CD4-positive, alpha-beta T cell treated with Interleukin-4 for 4 hours (primary cell): ENCODE measurements at places on chromosomes 7 and 10.

- DNase-seq = no peak
Measured at GRCh38 chr7:20591058-20591457, 24.4 kb upstream of the ABCB5 start.

DNA sequence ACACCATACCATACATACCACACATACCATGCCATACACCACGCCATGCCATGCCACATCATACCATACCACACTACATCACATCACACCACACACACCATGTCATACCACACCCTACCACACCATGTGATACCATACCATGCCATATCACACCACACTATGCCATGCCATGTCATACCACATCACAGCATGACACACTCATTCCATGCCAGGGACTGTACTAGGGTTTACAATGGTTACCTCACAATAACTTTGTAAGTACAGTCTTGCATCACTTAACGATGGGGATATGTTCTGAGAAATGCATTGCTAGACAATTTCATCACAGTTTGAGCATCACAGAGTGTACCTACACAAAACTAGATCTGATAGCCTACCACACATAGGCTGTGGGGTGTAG, 14.5 kb downstream of the PYROXD2 start:
- no peak for DNase-seq

GRCh38 chr7:158246272-158246959, 341.2 kb downstream of the PTPRN2 start:
- no peak for DNase-seq

DNA sequence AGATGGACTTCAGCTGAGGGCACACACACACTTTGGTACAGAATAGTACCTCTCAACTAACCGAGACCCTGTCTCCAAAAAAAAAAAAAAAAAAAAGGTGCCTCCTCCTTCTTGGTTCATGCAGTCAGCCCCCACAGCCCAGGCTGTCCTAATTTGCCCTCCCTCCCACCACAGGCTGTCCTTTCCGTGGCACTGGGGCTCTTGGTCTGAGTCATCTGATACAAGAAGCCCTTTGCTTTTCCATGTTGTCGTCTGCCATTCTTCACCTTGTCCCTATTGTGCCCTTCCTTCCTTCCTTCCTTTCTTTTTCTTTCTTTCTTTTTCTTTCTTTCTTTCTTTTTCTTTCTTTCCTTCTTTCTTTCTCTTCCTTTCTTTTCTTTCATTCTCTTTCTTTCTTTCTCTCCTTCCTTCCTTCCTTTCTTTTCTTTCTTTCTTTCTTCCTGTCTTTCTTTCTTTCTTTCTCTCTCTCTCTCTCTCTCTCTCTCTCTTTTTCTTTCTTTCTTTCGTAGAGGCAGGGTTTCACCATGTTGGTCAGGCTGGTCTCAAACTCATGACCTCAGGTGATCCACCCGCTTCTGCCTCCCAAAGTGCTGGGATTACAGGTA, 96.0 kb upstream of the IKZF1 start:
- DNase-seq = no peak

- DNase-seq = no peak
Measured at GRCh38 chr7:86815556-86815955, 171.8 kb downstream of the GRM3 start.

GRCh38 chr10:28644647-28645046, 32.7 kb upstream of the BAMBI start:
- no peak for DNase-seq

GRCh38 chr10:46515366-46515765, 41.1 kb downstream of the GPRIN2 start:
- DNase-seq = no peak

GRCh38 chr7:80087771-80088170, 46.9 kb upstream of the GNAI1 start:
- no peak for DNase-seq

DNA sequence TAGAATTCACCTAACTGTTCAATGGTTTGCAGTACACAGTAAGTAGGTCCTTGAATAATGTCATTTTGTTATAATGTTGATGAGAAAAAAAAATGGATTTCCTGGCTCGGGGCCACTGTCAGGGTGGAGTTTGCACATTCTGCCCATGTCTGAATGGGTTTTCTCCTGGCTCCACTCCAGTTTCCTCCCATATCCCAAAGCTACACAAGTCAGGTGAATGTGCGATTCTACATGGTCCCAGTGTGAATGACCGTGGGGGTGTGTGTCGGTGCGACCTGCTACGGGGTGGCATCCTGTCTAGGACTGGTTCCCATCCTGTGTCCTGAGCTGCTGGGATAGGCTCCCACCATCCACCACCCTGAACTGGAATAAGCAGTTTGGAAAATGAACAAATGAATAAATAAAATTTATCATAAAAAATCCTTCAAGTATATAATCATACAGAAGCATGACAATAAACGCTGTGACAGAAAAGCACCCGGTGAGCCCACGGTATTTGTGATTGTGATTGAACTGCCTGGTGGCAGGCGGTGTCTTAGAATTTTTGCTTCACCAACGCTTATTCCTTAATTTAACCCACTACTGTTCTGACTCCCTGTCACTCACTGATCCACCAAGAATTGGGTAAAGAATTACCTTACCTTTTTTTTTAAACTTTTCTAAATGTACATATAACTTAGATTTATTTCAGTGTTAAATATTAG, 114.1 kb downstream of the ICA1 start:
- no peak for DNase-seq

DNA sequence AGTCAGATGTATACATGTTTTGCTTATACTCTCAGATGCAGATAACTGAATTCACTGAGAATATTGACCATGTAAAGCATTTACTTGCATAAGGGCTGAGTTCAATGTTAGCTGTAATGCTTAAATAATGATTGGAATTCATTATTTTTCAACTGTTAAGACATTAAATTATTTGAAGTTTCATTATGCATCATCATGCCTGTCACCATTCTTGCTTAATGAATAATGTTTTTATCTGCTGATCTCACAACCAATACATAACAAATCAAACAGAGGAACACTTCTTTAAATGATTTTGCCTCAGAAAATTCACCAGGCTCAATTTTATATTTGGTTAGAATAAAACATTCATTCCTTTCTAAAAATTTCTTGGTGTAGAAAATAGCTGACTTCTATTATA, 233.4 kb downstream of the GPR37 start:
- no peak for DNase-seq

- no peak for DNase-seq
Measured at GRCh38 chr10:125080984-125081383, 79.4 kb downstream of the CTBP2 start.

GRCh38 chr7:34900891-34901513, 136.3 kb downstream of the DPY19L1 start:
- DNase-seq = no peak

GRCh38 chr7:136033413-136034031, 56.4 kb upstream of the MTPN start:
- DNase-seq = no peak

GRCh38 chr7:47472444-47473157, 109.3 kb downstream of the TNS3 start:
- DNase-seq = no peak

DNA sequence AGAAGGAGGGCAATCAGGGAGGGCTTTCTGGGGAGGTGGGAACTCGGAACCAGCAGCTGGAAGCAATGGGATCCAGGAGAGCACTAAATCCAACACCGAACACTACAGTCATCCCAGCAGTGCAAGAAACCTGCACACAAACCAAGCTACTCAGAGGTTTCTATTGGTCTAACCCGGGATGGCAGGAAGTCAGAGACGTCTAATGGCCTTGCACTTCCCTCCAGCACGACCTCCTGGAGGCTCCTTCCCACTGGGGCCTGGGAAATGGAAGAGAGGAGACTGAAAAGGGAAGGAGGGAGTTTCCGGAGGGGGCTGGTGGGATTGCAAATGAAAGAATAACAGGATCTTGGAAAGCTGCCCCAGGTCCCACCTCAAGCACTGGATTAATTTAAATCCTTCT, 56.3 kb downstream of the TEX36 start:
- DNase-seq = no peak

DNA sequence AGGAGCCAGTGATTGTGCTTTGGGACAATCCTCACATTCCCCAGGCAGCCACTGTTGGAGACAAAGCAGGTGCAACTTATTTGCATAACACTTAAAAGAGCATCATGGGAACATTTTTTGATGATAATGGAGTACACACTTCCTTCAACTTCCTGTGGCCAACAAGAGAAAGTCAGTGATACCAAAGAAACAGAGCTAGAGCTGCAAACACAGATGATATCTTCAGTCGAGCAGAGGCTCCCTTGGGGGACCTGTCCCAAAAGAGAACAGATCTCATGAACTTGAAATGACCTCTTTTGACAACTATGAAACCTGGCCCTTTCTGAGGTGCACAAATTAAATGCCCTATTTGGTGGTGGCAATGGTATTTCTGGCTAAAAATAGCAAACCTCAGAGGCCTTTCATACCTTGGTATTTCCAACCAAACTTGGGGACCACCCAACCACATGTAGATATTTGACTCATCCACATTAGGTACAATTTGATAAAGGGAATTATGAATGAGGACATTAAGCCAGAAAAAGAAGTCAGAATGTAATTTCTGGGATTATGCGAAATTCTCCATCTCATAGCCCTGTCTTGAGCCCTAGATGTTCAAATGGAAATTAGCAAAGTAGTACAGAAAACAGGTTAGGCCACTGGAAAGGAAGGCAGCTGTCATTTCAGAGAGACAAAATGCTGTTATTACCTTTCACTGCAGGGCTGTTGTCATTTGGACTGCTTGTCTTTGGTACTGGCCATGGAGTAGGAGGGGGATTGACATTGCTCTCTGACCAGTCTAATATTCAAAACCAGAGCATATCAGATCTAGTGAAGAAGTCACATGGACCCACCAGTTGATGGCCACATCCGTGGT, 146.2 kb downstream of the ICA1 start:
- no peak for DNase-seq

DNA sequence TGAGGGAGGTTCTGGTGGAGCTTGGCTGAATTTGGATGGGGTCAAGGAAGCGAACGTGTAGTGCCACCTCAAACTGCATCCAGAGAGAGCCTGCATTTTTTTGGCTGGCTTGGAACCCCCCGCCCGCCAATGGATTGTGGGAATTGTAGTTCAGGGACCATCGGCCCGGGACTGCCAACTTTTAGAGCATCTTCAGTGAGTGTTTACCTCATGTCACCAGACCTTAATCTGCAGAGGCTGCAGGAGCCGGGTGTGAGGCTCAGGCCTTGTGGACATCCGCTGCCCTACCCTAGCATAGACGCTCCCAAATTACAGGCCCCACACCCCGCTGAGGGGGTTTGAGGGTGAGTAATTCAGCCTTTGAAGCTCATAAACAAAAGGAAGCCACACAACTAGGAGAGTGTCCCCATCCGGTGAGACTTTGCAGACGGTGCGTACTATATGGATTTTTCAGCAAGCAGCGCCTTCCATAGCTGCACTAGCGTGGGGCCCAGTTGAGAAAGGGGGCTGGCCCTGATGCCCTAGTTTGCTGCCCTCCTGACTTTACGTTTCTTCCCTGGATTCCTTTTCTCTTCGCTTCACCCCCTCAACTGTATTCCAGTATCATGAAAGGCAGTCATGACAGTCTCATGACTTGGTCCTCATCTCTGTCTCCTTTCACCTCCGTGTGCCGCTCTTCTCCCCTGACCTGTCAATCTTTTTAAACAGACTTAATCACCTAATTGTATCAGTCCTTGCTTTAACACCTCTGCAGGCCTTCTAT, 717 bp downstream of the CNPY4 start:
- DNase-seq = peak; percentile 87

DNA sequence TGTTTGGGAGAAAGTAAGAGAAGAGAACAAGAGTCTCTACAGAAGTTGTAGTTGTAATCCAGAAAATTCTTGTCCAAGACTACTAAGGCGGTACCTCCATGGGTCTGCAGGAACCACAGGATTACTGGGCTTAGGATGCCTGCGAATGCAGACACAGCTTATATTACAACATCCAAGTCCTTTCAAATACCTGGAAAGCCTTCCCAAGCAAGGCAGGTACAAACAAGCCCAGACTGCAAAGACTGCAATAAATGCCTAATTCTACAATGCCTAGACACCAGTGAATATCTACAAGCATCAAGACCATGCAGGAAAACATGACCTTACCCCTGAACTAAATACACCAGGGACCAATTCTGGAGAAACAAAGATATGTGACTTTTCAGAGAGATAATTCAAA, 178.2 kb downstream of the ARL4A start:
- no peak for DNase-seq

DNA sequence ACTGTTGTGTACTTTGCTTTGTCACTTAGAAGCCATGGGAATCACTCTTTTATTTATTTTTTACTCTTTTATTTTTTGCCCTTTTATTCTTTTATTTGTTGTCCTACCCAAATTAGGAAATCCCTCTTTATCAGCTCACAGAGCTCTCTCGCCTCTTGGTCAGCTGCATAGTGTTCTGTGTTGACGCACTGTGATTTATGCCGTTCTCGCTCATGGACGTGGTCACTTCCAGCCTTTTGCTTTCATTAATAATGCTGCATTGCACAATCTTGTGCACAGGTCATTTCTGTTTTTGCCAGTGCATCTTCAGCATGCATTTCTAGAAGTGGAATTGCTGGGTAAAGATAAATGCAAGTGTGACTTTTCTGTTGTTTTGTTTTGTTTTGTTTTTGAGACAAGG, 42.3 kb downstream of the FBH1 start:
- no peak for DNase-seq
